ENCODE measurements at places on chromosomes 6 and 20.

GRCh38 chr6:165906-166305 is 126.4 kb upstream of the DUSP22 start:
- DNase-seq, result no peak

DNA sequence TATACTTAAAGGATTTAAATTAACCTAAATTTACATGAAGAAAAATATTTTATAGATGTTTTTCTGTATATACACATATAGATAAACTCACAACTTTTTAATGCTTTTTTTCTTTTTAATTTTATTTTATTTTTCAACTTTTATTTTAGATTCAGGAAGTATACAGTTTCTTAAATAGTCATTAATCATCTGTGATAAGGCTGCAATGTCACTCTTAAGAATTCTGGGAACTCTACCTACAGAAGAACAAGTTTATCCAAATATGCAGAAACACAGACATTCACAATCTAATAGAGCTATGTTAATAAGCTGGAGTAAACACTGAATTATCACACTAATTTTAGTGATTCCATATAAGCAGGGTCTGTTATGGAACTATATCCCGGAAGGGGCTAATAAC is 181.2 kb downstream of the TASP1 start:
- no peak for DNase-seq

GRCh38 chr6:42038811-42039408 is 11.4 kb upstream of the TAF8 start:
- DNase-seq, result no peak

DNA sequence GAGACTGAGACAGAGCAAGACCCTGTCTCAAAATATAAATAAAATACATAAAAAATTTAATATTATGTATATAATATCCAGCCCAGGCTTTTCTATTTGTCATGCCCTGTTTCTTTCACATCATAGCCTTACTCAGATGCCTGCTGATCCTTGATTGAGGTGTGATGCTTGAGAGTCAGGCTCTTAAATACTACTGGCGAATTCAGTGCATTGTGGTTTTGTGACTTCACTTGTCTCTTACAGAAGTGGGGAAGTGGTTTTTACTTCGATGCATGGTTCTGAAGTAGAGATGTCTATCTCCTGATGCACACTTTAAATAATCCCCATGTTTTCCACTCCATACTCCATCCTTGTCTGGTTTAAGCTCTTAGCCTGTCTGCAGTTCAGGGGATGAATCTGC is 29.1 kb downstream of the ASXL1 start:
- DNase-seq, result no peak

DNA sequence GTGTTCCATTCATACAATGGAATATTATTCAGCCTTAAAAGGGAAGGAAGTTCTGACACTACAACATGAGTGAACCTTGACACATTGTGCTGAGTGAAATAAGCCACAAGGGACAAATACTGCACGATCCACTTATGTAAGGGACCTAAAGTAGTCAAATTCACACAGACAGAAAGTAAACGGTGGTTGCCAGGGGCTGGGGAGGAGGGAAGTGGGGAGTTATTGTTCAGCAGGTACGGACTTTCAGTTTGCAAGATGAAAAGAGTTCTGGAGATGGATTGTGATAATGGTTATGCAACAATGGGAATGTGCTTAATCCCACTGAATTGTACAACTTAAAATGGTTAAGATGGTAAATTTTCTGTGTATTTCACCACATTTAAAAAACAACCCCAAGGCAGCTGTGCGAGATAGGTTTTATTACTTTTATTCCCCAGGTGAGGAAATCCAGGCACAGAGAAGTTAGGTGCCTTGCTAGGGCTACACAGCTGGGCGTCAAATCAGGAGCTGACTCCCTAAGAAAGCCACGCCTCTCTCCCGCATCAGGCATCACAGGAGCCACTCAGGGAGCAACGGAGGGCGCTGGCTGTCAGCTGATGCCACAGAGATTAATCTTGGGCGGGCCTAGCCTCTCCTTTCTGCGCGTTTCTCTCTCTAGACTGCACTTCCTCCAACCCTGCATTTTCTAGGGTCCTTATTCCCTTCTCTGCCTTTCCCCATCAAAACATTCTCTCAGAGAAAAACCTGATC is 9.3 kb upstream of the TRAF3IP2 start:
- DNase-seq, result peak; percentile 49

GRCh38 chr20:58843128-58843556 is 7.6 kb downstream of the GNAS-AS1 start:
- peak; percentile 22 for DNase-seq

DNA sequence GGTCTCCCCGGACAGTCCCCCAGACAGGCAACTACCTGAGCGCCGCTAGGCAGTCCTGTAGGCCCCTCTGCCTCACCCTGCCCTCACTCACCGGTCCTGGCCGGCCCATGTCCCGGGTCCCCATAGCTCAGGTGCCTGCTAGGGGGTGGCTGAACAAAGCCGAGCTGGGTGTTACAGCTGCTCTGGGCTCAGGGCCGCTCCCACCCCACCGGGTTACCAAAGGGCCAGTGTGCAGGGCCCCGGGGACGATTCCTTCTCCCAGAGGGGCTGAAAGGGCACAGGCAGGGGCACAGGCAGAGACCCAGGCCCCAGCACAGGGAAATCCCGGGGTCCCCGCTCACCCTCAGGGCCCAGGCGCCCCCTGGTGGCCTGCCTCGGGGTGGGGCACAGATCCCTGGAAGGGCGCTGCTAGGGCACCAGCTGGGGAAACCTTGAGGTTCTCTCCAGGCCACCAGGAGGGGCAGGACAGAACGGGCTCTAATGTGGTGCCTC is 118.4 kb downstream of the GRM4 start:
- peak; percentile 59 for DNase-seq

DNA sequence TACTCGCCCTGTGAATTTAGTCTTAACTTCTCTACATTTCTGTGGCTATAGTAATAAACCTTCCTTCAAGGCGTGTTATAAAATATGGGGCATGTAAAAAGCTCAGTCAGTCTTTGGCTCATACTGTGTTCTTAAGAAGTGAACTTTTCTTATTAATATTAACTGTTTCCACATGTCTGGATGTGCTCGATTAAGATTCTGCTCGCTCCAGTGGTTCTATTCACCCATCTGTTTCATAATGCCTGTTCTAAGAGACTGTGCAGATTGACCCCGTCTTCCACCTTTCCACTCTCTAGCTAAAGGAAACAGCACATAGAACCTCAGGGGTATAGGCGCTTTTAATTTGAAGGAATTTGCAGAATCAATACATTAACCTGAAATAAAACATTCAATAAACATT is 99.9 kb downstream of the L3MBTL3 start:
- DNase-seq, result no peak

- no peak for DNase-seq
Measured at GRCh38 chr20:9230406-9230805, 161.5 kb downstream of the PLCB4 start.

DNA sequence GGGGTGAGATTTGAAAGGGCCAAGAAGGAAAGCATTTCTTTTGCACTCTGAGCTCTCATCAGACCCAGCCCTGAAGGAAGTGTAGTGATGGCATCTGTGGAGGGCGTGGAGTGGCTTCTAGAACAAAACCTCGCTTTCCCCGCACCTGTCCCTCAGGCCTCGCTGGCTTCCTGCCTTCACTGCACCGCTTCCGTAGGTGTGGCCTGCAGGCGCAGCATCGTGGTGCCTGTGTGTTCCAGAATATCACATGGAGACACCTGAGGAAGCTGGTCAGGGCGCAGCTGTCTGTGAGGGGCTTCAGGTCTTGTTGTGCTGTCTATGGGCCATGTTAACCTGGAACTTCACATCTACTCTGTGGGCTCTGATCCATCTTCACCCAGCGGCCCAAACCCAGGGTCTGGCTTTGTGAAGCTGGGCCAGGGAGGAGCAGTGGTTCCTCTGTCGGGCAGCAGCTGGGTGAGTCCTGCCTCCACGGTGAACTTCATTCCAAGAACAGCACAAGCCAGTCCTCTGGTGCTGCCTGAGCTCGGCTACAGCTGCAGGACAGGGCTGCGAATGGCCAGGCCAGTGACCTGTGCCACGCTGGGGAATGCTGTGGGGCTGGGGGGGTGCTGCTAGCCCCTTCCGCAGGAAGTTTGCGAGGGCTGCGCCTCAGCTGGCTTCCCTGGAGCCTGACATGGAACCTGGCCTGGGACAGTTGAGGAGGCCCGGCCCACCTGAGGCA is 40.9 kb downstream of the DSTN start:
- no peak for DNase-seq

- DNase-seq, result no peak
Measured at GRCh38 chr6:53431704-53432103, 83.0 kb upstream of the ELOVL5 start.

GRCh38 chr20:63589261-63590217 is 15.5 kb upstream of the HELZ2 start:
- no peak for DNase-seq

GRCh38 chr6:40387871-40388264 is 199.3 kb downstream of the LRFN2 start:
- no peak for DNase-seq

DNA sequence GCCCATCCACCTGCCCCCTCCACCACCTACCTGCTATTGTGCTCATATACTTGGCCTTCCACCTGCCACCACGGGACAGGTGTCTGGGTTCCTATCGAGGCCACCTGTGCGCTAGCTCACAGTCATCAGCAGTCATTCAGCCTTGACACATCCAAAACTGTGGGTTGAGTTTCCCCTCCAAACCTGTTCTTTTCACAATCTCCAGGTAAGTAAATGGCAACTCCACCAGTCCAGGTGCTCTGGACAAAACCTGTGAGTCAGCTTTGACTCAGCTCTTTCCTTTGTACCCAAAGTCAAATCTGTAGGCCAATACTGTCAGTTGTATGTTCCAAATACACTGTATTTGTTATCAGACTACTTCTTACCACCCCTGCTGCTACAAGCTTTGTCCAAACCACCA is 52.6 kb downstream of the SPTLC3 start:
- DNase-seq, result no peak

DNA sequence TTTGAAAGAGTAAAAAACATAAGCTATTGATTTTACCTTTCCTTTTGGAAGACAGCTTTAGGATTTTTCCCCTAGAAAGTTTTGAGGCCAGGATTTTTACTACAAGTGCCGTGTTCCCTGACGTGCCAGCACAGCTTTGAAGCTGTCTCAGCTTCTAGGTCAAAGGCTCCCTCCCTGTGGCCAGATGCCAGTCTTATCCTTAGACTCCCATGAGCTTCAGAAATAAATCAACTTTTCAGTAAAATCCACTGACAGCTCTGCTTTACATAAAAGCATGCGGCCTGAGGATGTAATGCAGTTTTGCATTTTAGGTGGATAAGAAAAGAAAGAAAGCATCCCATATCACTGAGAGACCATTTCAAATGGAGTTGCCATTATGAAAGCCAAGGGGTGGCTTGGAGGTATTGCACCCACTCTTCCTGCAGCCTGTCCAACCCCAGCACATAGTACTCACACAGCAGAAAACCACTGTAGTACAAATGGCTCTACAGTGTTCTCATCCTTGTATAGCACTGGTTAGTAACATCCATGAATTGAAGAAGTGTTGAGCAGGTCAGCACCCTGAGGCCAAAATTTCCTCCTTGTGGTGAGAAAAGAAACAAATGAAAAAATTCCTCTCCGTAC is 15.2 kb upstream of the ATXN1 start:
- DNase-seq, result no peak

GRCh38 chr20:62281161-62281933 is 21.4 kb upstream of the ADRM1 start:
- DNase-seq, result no peak

DNA sequence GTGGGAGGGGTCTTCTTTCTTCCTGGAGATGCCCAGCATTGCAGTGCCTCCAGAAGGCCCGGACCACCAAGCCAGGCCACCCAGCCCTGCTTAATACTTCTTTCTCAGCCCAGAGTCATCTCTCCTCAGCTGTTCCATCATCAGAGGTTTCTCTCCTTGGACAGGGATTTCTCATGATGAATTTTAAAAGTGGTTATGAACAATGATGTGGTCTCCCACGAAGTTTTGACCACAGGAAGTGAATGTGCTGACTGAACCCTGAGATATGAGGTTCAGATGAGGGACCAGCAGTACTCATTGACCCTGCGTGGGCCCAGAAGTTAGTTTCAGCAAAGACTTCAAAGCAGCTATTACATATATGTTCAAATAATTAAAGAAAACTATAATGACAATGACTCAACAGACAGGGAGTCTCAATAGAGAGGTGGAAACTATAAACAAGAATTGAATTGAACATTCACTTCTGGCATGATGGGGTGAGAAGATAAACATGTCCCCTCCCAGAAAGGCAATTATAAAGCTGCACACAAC is 114.5 kb upstream of the SLC22A16 start:
- DNase-seq, result no peak

GRCh38 chr6:2651961-2652360 is 98.8 kb downstream of the MYLK4 start:
- DNase-seq, result no peak

DNA sequence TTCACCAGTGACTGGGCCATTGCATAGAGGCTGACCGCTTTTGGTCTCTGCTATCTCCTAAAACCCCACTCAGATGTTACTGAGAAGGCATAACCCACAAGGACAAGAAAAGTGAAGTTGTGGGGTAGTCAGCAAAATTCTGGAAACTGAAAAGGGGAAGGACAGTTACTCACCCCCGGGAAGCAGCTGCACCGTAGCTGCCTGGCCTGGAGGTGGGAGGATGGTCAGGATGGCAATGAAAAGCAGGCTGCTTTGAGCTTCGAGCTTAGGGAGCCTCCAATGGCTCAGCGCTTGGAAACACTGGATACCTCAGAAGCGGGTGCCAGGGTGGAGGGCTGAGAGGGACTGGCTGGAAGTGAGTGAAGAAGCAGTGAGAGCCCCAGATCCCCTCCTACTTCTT is 56.0 kb downstream of the KCNK5 start:
- no peak for DNase-seq

- no peak for DNase-seq
Measured at GRCh38 chr6:127092466-127092865, 26.0 kb upstream of the RSPO3 start.

DNA sequence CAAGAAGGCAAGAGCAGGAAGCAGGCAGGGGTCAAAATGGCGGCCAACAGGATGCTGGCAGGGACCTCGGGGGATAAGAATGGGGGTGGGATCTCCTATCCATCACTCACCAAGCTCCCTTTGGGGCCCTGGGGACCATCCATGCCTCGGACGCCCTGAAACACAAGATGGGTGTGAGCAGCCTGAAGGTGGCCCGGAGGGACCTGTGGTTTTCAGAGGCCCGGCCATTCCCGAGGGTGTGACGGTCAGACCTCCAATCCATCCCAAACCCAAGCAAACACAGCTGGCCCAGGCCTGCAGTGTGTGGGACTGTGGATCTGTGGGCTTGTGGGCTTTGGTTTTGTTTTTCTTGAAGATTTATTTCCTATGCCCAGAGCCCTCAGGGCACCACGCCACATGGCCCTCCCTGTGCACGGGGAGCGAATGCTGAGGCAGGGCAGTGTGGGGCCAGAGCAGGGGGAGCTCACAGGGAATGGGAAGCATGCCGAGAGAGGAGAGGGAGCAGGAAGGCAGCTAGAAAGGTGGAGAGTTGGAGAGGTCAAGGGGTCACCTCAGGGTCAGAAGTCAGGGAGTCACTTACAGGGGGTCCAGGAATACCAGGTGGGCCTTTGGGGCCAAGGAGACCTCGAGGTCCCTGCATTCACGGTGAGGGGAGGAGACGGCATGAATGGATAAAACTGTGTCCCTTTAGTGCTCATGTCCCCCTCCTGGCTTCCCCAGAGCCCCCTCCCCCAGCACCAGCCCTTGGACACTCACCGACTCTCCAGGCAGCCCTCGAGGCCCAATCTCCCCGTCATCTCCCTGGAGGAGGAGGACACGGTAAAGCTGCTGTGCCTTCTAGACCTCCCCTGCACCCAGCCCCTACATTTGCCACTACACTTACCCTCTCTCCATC is 14.5 kb downstream of the COL11A2 start:
- no peak for DNase-seq

- DNase-seq, result no peak
Measured at GRCh38 chr6:16493112-16493511, 254.7 kb downstream of the GMPR start.

- no peak for DNase-seq
Measured at GRCh38 chr6:42989923-42990322, 5.6 kb downstream of the PPP2R5D start.

Measured in ELF-1 (cell line).